ENCODE measurements at places on chromosomes 5 and 9. TPM values are rescaled to one million over a fixed set of nuclear protein-coding genes. Genes with fewer than 3 reads are reported as not detected.

Gene LCN10
- polyA plus RNA-seq = not detected

DNA sequence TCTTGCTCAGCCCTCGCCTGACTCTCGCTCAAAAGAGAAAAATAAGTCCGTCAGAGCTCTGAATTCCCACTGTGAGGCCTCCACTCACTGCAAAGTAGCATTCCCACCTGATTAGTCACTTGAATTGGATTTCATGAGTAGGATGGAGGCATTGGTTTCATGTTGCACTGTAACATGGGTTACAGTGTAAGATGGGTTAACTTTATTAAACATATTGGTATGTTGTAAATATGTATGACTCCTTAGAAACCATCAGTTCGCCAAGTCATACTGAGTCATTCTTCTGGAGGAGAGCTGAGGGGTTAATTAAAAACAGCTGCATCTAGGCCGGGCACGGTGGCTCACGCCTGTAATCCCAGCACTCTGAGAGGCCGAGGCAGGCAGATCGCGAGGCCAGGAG lies 93.8 kb upstream of the BNC2 start:
- peak; percentile 50 for DNase-seq

DNA sequence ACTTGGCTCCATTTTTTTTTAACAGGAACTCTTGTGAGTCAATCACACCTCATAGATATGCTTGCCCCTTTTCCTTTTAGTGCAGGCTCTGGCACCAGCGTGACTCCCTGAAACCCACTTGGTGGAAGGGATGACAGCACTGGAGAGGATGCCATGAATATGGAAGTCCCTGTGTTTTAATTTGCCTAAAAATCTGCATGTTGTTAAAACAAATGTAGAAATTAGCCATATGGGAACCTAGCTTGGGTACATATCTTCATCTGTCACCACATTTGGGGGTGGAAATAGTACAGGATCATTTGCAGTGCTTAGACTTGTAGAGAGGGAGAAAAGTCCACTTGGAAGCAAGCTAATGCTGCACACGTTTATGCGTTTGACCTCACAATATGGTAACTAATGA lies 179.0 kb downstream of the EBF1 start:
- DNase-seq = no peak

GRCh38 chr9:63817622-63818518 lies 1467.1 kb downstream of the FOXD4L5 start:
- DNase-seq = no peak

GRCh38 chr5:92552206-92553160 lies 1028.5 kb downstream of the NR2F1-AS1 start:
- DNase-seq = peak; percentile 25
